ENCODE measurements at places on chromosomes 6 and 20.
A peak's percentile ranks its signal among the peaks of the same experiment; 100 is the strongest.

DNA sequence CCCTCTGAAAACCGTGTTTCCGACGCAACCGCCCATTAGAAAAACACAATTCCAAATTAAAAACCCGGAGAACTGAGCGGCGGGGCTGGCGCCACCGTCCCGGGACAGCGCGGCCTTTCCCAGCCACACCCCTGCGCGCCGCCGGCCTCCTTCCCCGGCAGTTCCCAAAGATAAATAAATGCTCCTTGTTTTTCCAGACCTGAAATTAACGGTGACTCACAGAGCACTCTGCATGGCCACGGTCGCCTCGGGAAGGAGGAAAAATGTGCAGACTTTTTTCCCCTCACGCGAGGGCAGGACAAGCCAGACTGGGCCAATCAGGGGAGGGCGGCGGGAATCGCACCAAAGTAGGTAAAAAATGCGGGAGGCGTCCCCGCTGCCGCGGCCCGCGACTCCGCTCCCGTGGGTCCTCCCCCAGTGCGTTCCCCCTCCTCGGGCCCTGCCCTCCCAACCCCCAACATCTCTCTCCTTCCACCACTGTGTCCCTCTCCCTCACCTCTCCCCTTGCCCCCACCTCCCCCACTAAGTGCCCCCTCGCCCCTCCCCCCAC is 828 bp upstream of the DSTN start:
- no peak for DNase-seq

- no peak for DNase-seq
Measured at GRCh38 chr6:147911686-147912085, 403.2 kb downstream of the SAMD5 start.

DNA sequence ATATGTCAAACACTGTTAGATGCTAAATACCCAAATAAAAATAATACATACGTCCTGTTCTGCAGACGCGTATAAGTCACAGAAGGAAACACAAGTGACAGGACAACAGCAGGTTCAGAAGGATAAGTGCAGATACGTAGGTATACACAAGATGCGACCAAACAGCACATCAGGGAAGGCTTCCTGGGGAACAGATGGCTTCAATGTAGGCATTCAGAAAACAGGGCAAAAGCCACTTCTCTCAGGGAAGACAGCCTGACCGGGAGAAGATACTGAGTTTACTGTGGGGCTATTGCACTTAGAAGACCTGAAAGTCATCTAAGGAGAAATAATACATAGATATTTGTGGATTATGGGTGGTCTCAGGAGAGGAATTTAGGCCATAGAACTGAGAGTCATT is 1.9 kb downstream of the HLA-DPA1 start:
- DNase-seq, result no peak

GRCh38 chr6:155623450-155624178 is 168.0 kb upstream of the NOX3 start:
- no peak for DNase-seq

DNA sequence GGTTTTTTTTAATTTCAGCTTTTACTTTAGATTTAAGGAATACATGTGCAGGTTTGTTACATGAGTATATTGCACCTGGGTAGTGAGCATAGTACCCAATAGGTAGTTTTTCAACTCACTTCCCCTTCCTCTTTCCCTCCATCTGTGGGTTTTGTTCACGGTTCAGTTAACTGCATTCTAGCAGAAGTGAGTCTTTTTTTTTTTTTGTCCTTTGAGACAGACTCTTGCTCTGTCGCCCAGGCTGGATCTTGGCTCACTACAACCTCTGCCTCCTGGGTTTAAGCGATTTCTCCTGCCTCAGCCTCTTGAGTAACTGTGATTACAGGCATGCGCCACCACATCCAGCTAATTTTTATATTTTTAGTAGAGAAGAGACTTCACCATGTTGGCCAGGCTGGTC is 8.7 kb downstream of the UBR2 start:
- DNase-seq, result peak; percentile 24

DNA sequence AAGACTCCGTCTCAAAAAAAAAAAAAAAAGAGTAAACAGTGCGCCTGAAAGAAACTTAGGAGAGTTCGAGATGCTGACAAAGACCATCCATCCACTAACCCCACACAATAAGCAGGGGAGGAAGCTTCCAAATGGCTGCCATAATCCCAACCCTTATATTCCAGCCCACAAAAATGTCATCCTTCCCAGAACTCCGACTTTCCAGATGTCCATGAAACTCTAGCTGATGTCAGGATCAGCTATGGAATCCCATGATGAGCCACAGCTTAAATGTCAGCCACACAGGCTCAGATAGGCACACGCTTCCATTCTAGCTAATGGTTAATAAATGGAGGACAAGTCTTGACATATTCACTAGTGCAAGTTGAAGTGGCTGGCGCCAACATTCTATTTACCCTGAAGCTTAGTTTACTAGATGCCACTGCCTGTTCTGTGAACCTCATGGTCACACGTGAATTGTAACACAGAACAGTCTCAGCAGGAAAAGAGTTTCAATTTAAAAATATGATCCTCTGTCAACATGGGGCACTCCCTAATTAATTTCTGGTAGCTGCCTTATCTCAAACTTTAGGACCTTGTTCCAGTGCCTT is 75.5 kb downstream of the FOXF2 start:
- no peak for DNase-seq

DNA sequence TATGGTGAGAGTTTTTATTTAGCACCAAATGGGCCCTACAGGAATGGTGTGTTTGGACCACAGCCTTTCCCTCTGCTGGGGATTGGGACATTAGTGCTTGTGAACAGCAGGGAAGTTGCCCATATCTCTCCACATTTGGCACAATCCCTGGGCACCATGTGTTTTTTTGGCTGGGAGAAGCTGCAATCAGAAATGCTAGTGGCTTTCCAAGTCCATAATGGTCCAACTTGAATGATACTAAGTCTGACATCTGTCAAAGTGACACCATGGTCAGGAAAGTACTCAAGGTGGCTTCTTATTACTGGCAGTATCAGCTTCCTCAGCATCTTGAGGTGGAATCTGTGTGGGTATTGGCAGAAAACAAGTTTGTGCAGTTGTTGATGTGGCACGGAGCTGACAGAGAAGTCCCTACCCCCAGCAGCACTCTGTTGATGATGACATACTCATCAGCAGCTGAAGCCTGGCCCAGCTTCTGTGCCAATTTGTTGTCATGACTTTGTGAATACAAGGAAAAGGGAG is 53.0 kb downstream of the SASH1 start:
- no peak for DNase-seq

DNA sequence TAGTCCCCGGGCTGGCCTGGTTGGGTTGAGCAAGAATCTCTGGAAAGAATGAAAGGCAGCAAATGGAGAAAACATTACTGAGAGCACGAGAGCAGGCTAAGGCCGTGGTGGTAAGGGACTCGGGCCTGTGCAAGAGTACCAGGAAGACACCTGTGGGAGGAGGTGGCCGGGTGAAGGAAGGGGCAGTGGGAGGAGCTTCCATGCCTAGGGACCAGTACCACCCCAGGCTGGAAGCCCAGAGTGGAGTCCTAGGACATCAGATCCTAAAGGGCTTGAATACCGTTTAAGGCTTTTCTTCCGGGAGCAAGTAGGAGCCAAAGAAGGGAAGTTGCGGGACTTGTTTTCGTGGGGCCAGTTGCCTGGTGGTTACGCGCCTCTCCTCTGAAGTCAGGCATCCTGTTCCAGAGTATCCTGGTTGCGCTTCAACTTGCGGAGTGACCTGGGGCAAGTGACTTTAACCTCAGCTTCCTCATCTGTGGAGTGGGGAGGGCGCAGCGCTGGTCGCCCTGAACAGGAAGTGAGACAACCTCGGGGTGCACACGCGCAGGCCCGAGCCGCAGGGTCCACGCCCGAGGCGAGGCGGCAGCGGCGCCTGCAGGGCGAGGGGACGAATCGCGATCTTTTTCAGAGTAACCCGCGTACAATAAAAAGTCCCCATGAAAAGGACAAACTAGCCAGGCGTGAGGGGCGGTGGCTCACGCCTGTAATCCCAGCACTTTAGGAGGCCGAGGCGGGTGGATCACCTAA is 1.1 kb upstream of the TPD52L2 start:
- DNase-seq, result peak; percentile 83

DNA sequence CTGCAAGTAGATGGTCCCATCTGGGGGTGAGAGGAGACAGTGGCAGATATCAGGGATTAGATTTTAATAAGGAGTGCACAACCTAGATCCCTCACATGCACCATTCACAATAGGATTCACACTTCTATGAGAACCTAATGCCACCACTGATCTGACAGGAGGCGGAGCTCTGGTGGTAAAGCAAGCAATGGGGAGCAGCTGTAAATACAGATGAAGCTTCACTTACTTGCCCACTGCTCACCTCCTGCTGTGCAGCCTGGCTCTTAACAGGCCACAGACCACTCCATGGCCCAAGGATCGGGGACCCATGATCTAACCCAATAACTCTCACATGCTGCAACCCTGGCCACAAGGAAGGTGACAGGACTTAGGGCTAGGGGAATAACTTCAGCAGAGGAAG is 75.4 kb downstream of the ZNF133 start:
- DNase-seq, result no peak

GRCh38 chr6:150622941-150623874 is 23.5 kb downstream of the PLEKHG1 start:
- DNase-seq, result no peak

Data from CD4-positive, alpha-beta T cell treated with Interleukin-2 at 100 ng/mL for 4 hours (primary cell).